ENCODE measurements at places on chromosomes 4 and X. TPM values are rescaled to one million over a fixed set of nuclear protein-coding genes. Genes with fewer than 3 reads are reported as not detected.
A peak's percentile ranks its signal among the peaks of the same experiment; 100 is the strongest.

DLG3 gene
- 0.87 TPM for total RNA-seq

CSAG2 gene
- not detected for total RNA-seq

PAK3 gene
- total RNA-seq: 0.65 TPM

AMOT gene
- total RNA-seq: 2.2 TPM

PRSS12 gene
- 7.2 TPM for total RNA-seq

DNA sequence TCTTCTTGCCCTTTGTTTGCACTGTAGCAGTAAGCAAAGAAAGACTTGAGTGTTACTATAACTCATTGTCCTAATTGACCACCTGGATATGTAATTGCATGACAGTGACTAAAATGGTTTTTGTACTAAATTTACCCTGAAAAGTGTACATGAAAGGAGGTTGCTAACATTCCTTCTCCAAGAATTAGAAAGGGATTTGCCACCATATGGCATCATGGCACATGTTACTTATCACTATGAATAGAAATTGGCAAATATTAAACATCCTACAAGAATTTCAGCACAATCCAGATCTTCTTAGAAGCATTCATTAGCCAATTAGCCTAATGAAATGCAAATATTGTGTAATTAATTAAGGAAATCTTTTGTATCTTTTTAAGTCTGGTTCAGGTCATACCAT lies 834.2 kb downstream of the STPG2 start:
- DNase-seq: no peak

DNA sequence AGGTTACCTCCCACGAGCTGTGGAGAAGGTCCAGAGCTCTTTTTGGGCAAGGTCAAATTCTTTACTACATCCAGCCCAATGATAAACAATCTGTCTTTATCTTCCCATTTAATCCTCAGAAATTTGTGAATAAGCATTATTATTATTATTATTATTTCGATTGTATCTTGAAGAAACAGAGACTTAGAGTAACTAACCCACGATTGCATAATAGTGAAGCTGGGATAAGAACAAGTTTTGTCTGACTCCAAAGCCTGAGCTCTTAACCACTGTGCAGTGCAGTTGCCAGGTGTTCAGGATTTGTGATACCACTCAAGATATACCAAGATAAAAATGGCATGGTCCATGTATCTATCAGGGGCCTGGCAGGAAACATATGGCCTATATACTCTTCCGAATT lies 166.5 kb upstream of the LDB2 start:
- no peak for DNase-seq

- no peak for DNase-seq
Measured at GRCh38 chr4:1900087-1900433, 28.9 kb downstream of the NSD2 start.

DNA sequence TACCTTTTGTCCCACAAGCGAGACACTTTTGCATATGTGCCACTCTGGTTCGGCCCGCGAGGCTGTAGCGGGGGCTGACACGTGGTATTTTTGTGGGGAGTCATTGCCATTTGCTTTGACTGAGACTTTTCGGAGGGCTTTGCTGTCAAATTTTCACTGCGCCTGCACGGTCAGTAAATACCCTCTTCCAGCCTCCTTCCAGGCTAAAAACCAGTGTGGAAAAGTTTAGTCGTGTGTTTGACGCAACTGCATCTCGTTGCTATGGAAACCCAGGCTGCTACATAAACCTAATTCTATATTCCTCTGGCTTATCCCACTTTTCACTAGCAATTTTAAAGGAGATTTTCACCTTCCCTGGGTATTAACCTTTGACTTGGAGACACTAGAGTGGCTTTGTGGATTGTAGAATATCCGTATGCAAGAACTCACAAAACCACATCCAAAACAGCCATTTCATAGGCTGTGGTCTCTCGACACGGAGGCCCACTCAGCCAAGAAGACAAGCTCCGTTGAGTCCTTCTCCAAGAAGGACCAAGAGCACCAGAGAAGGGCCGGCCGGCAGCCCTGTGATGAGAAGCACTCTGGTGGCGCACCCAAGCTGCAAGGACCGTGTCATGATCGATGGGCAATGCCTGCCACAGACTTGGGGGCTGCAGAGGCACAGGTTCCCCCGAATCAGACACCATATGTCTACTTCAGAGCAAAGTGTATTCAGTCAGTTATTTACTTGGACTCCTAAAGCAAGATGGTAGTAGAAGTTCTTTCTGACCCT lies 38.4 kb upstream of the ENPP6 start:
- DNase-seq: no peak

DNA sequence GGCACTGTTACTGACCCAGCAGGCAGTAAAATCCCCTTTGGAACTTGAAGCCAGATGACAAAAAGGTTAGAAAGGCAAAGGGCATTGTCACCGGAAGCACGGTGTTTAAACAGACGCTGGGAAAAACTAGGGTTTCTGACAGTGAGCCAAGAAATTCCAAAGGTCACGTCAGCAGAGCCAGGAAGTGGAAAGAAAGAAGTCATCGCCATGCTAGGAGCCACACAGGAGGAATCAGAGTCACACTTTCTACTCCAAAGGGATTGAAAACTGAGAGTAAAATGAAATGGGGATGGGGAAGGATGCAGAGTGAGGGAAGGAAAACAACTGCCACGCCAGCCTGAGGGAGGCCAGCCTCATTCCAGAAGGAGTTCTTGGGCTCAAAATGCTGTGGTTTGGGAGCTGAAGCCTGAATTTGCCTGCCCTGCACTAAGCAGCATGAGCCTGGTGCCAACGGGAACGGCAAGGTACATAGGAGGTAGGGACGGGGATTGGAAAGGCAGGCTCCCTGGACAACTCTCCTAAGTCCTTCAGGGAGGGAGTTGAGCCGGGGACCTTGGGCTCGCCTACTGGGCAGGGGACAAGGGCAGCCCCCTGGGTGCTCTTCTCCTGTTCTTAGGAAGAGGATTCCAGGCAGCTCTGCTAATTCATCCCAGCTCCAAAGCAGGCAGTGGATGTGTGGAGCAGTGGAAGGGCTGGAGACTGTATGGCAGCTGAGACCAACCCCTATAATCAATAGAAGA lies 66.8 kb downstream of the SOWAHB start:
- DNase-seq: peak; percentile 97

DNA sequence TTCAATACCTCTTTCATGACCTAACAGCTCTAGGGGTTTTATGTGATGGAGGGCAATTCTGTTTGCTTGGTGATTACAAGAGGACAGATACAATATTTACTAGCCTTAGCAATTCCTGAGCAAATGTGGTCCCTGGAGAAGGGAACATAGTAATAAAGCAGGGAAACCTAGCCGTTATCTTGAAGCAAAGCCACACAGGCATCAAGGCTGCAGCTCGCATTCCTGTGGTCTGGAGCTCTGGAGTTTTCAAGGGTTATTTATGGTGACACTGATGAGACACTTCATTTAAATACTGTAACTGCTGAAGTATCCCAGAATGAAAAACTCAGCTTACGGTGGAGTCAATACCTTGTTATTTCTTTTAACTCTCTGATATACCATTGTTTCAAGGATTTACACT lies 66.8 kb downstream of the AFF2 start:
- DNase-seq: no peak

DNA sequence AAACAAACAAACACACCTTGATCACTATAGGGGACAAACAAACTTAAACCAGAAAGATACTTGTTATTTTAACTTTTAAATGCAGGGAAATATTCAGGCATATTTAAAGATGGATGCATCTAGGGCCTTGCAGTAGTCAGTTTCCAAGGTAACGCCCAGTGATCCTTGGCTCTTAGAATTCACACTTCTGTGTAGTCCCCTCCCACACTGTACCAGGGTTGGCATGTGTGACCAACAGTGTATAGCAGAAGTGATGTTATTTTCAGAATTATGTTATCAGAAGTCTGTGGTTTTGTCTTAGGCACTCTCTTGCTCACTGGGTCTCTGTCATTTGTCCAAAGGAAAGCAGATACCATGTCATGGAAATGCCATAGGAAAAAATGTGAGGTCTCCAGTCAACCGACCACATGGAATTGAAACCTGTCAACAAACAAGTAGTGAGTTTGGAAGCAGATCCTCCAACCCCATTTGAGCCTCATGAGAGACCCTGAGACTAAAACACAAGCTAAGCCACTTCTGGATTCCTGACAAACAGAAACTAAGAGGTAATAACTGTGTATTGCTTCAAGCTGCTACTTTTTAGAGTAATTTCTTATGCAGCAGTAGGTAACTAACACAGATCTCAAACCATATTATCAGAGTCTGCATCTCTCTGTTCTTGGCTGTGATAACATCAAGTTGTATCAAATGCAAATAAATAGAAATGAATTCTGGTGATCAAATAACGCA lies 670.3 kb downstream of the KCTD8 start:
- no peak for DNase-seq

GRCh38 chr4:3376266-3376665 lies 65.5 kb upstream of the HGFAC start:
- DNase-seq: no peak

- DNase-seq: peak; percentile 69
Measured at GRCh38 chrX:134520860-134521390, 61.0 kb downstream of the HPRT1 start.

- DNase-seq: peak; percentile 85
Measured at GRCh38 chr4:83629945-83630721, 94.2 kb downstream of the GPAT3 start.

- no peak for DNase-seq
Measured at GRCh38 chr4:1013225-1014073, 2.0 kb downstream of the FGFRL1 start.

GRCh38 chr4:123256901-123257300 lies 139.7 kb upstream of the SPRY1 start:
- peak; percentile 29 for DNase-seq

GRCh38 chrX:47311932-47312774 lies 58.2 kb upstream of the ZNF157 start:
- peak; percentile 72 for DNase-seq

- DNase-seq: no peak
Measured at GRCh38 chr4:80078346-80079092, 5.5 kb upstream of the ANTXR2 start.

DNA sequence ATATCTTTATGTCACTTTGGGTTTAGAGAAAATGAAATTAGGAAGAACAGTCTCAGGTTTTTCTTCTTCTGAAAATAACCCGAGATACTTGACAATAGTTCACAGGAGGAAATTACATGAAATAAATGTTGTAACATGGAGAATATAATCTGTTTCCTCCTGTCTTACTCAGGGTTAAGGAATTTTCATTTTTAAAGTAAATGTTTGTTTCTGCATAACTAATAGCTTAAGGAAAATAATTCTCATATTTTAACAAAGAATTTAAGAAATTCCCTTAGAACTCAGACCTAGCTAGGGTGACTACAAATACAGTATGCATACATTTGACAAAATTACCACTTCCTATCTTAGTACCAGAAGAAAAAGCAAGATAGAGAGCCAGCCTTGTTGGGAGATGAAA lies 17.2 kb upstream of the SPRY1 start:
- no peak for DNase-seq

GRCh38 chr4:107380836-107381438 lies 339.1 kb downstream of the PAPSS1 start:
- no peak for DNase-seq

DNA sequence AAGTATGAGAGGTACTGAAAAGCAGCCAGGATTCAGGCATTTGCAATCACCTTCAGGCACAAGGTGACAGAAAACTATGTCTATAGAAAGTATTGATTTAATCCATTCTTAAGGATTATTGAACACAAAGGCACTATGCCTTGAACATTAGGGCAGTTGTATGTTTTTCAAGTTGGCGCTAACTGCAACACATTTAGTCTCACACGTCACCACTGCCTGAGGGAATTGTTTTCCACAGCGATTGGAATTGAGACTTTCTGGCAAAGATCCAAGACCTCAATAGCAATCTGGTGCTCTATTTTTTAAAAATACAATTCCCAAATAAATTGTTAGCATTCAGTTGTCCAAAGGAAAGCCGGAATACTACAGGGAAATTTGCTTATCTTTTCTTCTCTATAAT lies 52.7 kb upstream of the FTHL17 start:
- DNase-seq: peak; percentile 50

All from lung microvascular endothelial cell (primary cell).